ENCODE measurements at places on chromosomes 12 and 14.

GRCh38 chr14:53126731-53127130, 26.4 kb downstream of the DDHD1 start:
- no peak for DNase-seq

- no peak for DNase-seq
These were observed 132.8 kb upstream of the CPM start for GRCh38 chr12:69065775-69066174.

GRCh38 chr12:87687362-87687761, 341.8 kb downstream of the C12orf50 start:
- no peak for DNase-seq

DNA sequence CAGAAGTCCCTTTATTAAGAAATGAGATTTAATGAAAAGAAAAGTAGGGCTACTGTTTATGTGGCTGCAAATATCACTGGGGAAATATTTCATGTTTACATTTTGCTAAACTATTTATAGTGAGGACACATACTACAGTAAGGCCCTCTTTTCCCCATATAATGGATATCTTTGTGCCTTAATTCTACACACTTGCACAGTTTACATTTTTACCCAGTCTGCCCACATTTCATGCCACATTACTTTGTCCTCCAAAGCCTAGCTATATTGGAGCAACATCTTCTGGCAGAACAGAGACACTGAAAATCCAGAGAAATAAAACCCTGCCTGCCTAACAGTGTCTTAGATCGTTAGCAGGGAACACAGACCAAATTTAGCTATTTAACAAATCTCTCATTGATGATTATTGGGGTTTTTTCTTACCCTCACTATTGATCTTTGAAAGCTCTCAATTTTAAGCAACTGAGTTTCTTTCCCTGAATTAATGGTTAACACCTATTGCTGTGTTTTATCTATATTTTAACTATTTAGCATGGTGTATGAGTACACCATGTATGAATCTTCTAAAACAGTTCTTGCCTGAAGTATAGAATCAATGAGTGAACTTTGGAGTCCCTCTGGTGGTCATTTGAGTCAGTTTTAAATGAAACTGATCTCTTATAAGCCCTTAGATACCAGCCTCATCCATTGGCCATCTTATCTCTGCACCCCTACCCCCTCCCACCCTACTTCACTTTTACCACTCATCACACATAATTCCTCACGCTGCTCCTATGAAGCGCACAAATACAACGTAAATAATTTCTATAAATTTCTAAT, 170.2 kb downstream of the BCAT1 start:
- no peak for DNase-seq

DNA sequence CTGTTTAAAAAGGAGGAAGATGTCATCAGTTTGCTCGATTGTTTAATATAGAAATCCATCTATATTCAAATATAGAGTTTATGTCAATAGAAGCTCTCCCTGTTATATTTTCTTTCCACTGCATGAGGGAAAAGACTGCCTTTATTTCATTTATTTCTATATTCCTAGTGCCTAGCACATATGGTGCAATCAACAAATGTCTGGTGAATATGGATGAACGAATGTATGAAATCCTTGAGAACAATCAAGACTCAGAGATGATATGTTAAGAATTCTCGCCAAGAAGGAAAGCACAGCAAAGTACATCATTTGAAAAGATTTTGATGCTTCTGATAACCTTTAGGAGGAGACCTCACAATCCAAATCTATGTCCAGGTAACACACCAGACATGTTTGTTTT, 296.0 kb upstream of the LMO3 start:
- no peak for DNase-seq

Measured in NCI-H1048 (cell line).